Tibial artery (tissue), 4 donors: ENCODE measurements at places on chromosomes 12 and 14.

GRCh38 chr12:16607906-16608775, 2.2 kb upstream of the LMO3 start:
- no peaks in the 10 kb centered on the region for H3K36me3 ChIP-seq
- peak overlapping the region; percentile 65 for H3K27ac ChIP-seq
- H3K4me1 ChIP-seq, result peaks cover 16% of the 10 kb centered on the region
- DNase-seq, result no peak
- no peaks in the 10 kb centered on the region for H3K27me3 ChIP-seq

DNA sequence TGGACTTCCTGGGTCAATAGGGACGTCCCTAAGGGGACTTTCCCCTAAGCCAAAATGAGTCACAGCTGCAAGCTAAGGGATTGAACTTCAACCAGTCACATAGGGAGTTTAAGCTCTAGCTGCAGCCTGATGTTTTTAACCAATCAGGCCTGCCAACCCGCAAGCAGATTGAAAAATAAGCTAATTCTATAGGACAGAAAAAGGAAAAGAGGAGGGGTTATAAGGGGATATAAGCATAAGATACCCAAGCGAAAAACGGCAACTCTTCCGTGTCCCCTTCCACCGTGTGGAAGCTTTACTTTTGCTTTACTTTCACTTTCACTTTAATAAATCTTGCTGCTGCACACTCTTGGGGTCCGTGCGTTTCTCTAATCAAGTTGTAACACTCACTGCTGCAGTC, 24.4 kb downstream of the ATP23 start:
- no peaks in the 10 kb centered on the region for H3K27me3 ChIP-seq
- H3K4me3 ChIP-seq, result no peak overlapping the region
- no peak overlapping the region for H3K27ac ChIP-seq

DNA sequence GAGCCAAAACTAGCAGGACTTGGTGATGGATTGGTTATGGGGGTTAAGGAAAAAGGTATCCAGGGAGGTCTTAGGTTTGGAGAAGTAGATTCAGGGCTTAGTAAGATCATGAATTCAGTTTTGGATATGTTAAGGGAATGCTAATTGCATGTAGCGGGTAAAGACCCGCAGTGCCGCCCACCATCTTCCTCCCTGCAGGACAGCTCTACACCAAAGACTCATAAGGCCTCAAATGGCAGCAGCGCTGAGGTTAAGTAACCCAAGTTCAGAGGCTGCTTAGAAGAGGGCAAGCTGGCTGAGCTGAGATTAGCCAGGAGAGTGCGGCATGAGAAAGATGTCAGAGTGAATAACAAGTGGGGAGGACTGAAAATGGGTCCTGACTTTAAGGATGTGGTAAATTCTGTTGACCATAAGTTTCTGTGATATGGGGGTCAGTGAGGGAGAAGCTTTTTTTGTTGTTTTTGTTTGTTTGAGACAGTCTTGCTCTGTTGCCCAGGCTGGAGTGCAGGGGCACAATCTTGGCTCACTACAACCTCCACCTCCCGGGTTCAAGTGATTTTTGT, 26.2 kb downstream of the RAD9B start:
- no peaks in the 10 kb centered on the region for H3K27me3 ChIP-seq
- no peak for DNase-seq
- H3K36me3 ChIP-seq, result no peaks in the 10 kb centered on the region
- no peak overlapping the region for H3K4me3 ChIP-seq

DNA sequence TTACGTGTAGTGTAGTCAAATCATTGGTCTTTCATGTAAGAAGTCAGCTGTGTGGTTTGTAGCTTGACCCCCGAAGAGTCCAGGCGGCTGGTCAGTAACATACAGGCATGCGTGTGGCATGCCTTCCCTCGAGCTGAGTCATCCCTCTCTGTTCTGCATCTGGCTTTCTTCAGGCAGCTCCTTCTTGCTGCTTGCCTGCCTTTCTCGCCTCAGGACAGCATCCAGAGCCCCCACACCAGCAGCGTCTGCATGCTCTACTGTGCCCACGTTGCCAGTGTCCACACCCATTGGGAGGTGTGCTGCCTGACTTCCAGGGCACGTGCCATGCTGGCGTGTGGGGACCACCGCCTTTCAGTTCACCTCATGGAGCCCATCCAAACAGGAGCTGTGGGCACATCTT, 96.8 kb downstream of the EP400 start:
- peaks cover 86% of the 10 kb centered on the region for H3K36me3 ChIP-seq
- no peak overlapping the region for H3K4me3 ChIP-seq
- DNase-seq, result no peak
- H3K27me3 ChIP-seq, result no peaks in the 10 kb centered on the region
- no peak overlapping the region for H3K27ac ChIP-seq

GRCh38 chr12:14621826-14622225, 54.1 kb upstream of the PLBD1 start:
- H3K36me3 ChIP-seq, result no peaks in the 10 kb centered on the region
- H3K4me1 ChIP-seq, result no peaks in the 10 kb centered on the region
- no peak for DNase-seq

- no peaks in the 10 kb centered on the region for H3K36me3 ChIP-seq
- no peaks in the 10 kb centered on the region for H3K27me3 ChIP-seq
- no peak for DNase-seq
- H3K27ac ChIP-seq, result no peak overlapping the region
- no peaks in the 10 kb centered on the region for H3K4me1 ChIP-seq
Observed at GRCh38 chr12:15520083-15520482, 197.8 kb downstream of the PTPRO start.

- H3K36me3 ChIP-seq, result no peaks in the 10 kb centered on the region
- H3K27ac ChIP-seq, result no peak overlapping the region
- DNase-seq, result no peak
- H3K27me3 ChIP-seq, result peaks cover 57% of the 10 kb centered on the region
Observed at GRCh38 chr14:104388541-104389325, 190.8 kb upstream of the C14orf180 start.

DNA sequence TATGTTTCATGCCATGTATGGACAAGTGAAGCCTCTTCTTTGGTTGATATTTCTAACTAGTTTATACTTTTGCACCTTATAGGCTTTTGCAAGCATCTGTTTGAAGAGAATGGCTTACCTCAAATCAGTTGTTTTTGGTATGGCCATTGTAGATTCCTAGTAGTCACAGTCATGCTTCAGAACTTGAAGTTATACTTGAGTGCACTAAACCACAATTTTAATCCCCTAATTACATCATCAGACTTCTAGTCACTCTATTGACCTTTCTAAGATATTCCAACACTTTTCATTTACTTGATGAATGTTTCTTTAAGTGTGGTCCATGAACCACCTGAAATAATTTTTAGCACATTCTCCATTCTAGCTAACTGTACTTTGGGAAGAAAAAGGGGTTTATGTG, 18.6 kb upstream of the KLRB1 start:
- H3K27ac ChIP-seq, result no peak overlapping the region
- no peak overlapping the region for H3K4me3 ChIP-seq
- no peak for DNase-seq

DNA sequence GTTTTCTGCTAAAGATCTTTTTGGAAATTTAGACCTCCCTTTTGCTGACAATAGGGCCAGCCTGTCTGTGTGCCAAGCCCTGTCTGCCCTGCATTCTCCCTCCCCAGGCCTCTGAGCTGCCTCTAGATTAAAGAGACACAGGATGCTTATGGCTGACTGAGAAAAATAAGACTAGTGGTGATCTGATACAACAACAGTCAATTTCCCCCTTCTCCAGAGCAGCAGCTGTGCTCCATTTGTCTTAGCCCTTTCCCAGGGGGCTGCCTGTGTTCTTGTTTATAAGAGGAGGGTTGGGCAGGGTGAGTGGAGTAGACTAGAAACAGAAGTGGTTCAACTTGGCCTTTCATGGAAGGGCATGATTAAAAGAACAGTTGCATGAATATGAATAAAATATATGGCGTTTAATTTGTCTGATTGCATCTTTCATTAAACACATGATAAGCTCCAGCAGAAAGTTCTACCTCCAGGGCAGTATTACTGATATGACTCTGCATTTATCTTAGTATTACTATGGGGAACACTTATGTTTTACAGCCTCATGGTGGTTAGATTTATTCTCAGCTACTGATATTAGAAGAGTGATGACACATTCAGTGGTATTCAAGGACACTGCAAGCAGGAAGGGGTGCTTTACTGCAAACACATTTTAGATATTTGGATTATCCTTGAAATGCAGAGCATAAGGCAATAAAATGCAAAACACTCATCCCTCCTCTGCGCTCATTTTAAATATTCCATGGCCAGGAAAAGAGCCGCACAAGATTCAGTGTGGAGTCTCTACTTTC, 150.2 kb upstream of the CLEC14A start:
- H3K36me3 ChIP-seq, result no peaks in the 10 kb centered on the region
- no peak overlapping the region for H3K4me3 ChIP-seq
- no peaks in the 10 kb centered on the region for H3K4me1 ChIP-seq
- H3K27me3 ChIP-seq, result no peaks in the 10 kb centered on the region
- H3K27ac ChIP-seq, result peak overlapping the region; percentile 36
- no peak for DNase-seq

GRCh38 chr12:14157088-14157747, 175.8 kb upstream of the GRIN2B start:
- H3K4me3 ChIP-seq, result no peak overlapping the region
- no peaks in the 10 kb centered on the region for H3K27me3 ChIP-seq
- no peak for DNase-seq

GRCh38 chr14:100698666-100699448, 27.8 kb upstream of the DLK1 start:
- H3K36me3 ChIP-seq, result no peaks in the 10 kb centered on the region
- no peak overlapping the region for H3K27ac ChIP-seq
- no peaks in the 10 kb centered on the region for H3K4me1 ChIP-seq

DNA sequence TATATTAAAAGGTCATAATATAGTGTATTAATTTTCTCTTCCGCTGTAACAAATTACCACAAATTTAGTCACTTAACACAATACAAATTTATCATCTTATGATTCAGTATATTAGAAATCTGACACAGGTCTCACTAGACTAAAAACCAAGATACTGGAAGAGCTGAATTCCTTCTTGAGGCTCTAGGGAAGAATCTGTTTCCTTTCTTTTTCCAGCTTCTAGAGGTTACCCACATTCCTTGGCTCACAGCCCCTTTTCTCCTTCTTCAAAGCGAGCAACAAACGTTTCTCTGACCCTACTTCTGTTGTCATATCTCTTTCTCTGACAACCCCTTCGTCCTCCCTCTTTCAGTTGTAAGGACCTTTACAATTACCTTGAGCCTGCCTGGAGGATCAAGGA, 43.4 kb upstream of the AMN1 start:
- H3K27ac ChIP-seq, result no peak overlapping the region
- H3K36me3 ChIP-seq, result no peaks in the 10 kb centered on the region
- no peak for DNase-seq
- H3K4me3 ChIP-seq, result no peak overlapping the region
- H3K27me3 ChIP-seq, result no peaks in the 10 kb centered on the region
- H3K4me1 ChIP-seq, result no peaks in the 10 kb centered on the region

DNA sequence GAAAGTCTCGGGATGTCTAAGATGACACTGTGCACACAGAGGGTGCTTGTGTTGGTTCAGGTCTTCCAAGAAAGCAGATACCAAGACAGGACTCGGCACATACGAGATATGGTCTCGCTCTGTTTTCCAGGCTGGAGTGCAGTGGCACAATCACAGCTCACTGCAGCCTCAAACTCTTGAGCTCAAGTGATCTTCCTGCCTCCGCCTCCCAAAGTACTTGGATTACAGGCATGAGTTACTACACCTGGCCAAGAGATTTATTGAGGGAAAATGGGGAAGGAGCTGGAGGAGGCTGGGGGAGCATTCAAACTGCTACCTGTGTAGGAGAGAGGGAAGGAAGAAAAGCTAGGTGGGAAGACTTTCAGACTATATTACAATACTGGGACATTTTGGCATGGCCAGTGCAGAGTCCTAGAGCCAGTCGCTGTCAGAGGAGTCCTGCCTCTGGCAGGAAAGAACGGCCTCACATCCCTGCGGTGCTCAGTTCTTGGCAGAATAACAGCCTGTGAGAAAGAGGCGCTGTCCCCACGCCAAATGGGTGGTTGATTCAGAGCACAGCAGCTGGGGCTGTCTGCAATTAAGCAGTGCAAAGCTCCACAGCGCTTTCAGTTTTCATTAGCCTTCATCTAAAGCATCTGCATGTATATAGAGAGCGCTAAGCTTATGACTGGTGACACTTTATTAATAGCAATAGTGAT, 18.3 kb downstream of the SLC17A8 start:
- H3K27me3 ChIP-seq, result no peaks in the 10 kb centered on the region
- H3K4me1 ChIP-seq, result no peaks in the 10 kb centered on the region
- H3K4me3 ChIP-seq, result no peak overlapping the region
- no peaks in the 10 kb centered on the region for H3K36me3 ChIP-seq
- no peak overlapping the region for H3K27ac ChIP-seq

GRCh38 chr12:57430112-57430930, 522 bp downstream of the R3HDM2 start:
- H3K27me3 ChIP-seq, result no peaks in the 10 kb centered on the region
- H3K4me3 ChIP-seq, result peak overlapping the region; percentile 76
- DNase-seq, result peak; percentile 73
- peaks cover 5% of the 10 kb centered on the region for H3K36me3 ChIP-seq
- H3K4me1 ChIP-seq, result peaks cover 11% of the 10 kb centered on the region

GRCh38 chr14:68938271-68939150, 40.6 kb downstream of the ACTN1 start:
- H3K4me1 ChIP-seq, result peaks cover 98% of the 10 kb centered on the region
- no peaks in the 10 kb centered on the region for H3K36me3 ChIP-seq

GRCh38 chr12:46516238-46516932, 143.8 kb upstream of the SLC38A2 start:
- no peaks in the 10 kb centered on the region for H3K36me3 ChIP-seq
- H3K4me3 ChIP-seq, result no peak overlapping the region
- no peaks in the 10 kb centered on the region for H3K27me3 ChIP-seq

DNA sequence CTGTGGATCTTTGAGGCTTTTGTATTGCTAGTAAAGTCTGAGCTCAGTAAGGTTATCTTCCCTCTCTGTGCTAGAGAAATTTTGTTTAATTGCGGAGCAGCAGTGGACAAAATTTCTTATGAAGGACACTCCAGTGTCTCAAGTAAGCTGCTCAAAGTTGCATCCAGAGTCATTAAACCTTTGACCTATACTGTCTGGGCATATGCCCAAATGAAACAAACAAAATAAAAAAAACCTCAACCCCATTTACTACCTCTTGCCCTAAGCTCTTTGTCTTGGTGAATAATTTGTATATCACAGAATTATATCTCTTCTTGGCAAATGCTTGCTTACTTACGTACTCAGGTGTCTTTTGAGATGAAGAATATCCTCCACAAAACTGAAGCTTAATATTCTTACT, 465.2 kb downstream of the SOX5 start:
- H3K36me3 ChIP-seq, result no peaks in the 10 kb centered on the region
- no peak overlapping the region for H3K27ac ChIP-seq
- no peaks in the 10 kb centered on the region for H3K4me1 ChIP-seq
- DNase-seq, result no peak
- H3K27me3 ChIP-seq, result no peaks in the 10 kb centered on the region

GRCh38 chr14:54444681-54445080, 3.5 kb upstream of the CNIH1 start:
- H3K4me3 ChIP-seq, result no peak overlapping the region
- no peaks in the 10 kb centered on the region for H3K36me3 ChIP-seq
- H3K27me3 ChIP-seq, result no peaks in the 10 kb centered on the region
- no peak overlapping the region for H3K27ac ChIP-seq
- no peak for DNase-seq
- peaks cover 9% of the 10 kb centered on the region for H3K4me1 ChIP-seq

- no peak overlapping the region for H3K27ac ChIP-seq
- DNase-seq, result no peak
- no peak overlapping the region for H3K4me3 ChIP-seq
Observed at GRCh38 chr12:56084958-56085543, 5.1 kb downstream of the ERBB3 start.

GRCh38 chr12:71041476-71041875, 116.3 kb downstream of the TSPAN8 start:
- H3K27ac ChIP-seq, result no peak overlapping the region
- no peak for DNase-seq
- no peaks in the 10 kb centered on the region for H3K4me1 ChIP-seq
